ENCODE measurements at places on chromosomes 2 and 18. TPM values are rescaled to one million over a fixed set of nuclear protein-coding genes. Genes with fewer than 3 reads are reported as not detected.

GRCh38 chr18:50331691-50332090 lies 43.2 kb upstream of the SKA1 start:
- no peaks in the 10 kb centered on the region for H3K4me1 ChIP-seq
- DNase-seq, result no peak
- no peak overlapping the region for H3K27ac ChIP-seq
- no peaks in the 10 kb centered on the region for H3K36me3 ChIP-seq

DNA sequence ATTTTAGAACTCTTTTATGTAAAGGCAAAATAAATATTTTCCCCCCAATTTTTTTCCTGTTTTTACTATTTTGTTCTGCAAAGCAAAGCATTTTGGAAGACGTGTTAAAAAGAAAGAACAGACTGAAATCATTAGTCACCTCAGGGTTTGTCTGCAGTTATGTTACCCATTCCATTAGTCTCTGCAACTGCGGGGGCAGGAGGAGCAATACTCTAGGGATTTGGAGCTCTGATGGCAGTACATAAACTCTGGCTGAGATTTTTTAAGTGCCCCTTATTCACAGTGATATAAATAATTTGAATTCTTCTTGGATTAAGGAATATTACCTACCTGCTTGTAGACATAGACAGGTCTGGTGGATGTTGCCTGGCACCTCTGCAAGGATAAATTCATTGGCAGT lies 88.0 kb upstream of the CELF4 start:
- no peak overlapping the region for H3K27ac ChIP-seq
- H3K36me3 ChIP-seq, result no peaks in the 10 kb centered on the region
- no peak for DNase-seq
- no peak overlapping the region for H3K4me3 ChIP-seq

Gene GRHL1
- 5.4 TPM for total RNA-seq

- no peak overlapping the region for H3K27ac ChIP-seq
- H3K4me1 ChIP-seq, result no peaks in the 10 kb centered on the region
- DNase-seq, result no peak
- H3K36me3 ChIP-seq, result peaks cover 11% of the 10 kb centered on the region
- H3K4me3 ChIP-seq, result no peak overlapping the region
These were observed 45.1 kb downstream of the HS6ST1 start for GRCh38 chr2:128273469-128274081.

- H3K4me3 ChIP-seq, result no peak overlapping the region
- H3K27me3 ChIP-seq, result no peaks in the 10 kb centered on the region
- no peaks in the 10 kb centered on the region for H3K4me1 ChIP-seq
These were observed 122.6 kb downstream of the CABLES1 start for GRCh38 chr18:23257686-23258565.

GRCh38 chr2:169036736-169037440 lies 5.8 kb upstream of the ABCB11 start:
- no peak overlapping the region for H3K27ac ChIP-seq
- DNase-seq, result no peak
- no peaks in the 10 kb centered on the region for H3K36me3 ChIP-seq
- H3K4me1 ChIP-seq, result no peaks in the 10 kb centered on the region

Gene MAPRE2
- total RNA-seq, result 57.8 TPM

Gene FSHR
- not detected for total RNA-seq

Measured in lung (tissue), 17 donors.